ENCODE measurements at places on chromosomes 3 and 15. TPM values are rescaled to one million over a fixed set of nuclear protein-coding genes. Genes with fewer than 3 reads are reported as not detected.

- no peak for DNase-seq
Observed at GRCh38 chr15:66701422-66702034, 508 bp upstream of the SMAD6 start.

- peak; percentile 53 for DNase-seq
Observed at GRCh38 chr3:100254168-100254777, 6.5 kb upstream of the TBC1D23 start.

GRCh38 chr3:154522036-154522602, 92.1 kb upstream of the GPR149 start:
- DNase-seq: no peak

DNA sequence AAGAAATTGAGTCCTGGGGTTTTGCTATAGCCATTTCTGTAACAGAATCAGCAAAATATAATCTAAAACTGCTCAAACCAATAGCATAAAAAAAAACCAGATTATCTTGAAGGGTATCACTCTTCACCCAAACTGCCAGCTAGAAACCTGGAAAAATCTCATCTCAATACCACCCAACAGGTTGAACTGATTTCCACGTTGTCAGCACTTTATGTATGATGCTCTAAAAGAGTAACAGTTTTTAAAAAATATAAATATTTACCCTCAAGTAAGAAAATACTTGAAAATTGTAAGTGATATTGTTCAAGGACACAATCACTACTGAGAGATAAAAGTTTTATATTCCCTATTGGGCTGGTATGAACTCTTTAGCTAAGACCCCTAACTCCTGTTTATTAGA, 451.3 kb downstream of the EPHA3 start:
- DNase-seq: no peak

STRC gene
- 1.4 TPM for total RNA-seq

ISL2 gene
- total RNA-seq: not detected

CHRM5 gene
- total RNA-seq: 0.44 TPM
